ENCODE measurements at places on chromosomes 6 and 20. TPM values are rescaled to one million over a fixed set of nuclear protein-coding genes. Genes with fewer than 3 reads are reported as not detected.

DNA sequence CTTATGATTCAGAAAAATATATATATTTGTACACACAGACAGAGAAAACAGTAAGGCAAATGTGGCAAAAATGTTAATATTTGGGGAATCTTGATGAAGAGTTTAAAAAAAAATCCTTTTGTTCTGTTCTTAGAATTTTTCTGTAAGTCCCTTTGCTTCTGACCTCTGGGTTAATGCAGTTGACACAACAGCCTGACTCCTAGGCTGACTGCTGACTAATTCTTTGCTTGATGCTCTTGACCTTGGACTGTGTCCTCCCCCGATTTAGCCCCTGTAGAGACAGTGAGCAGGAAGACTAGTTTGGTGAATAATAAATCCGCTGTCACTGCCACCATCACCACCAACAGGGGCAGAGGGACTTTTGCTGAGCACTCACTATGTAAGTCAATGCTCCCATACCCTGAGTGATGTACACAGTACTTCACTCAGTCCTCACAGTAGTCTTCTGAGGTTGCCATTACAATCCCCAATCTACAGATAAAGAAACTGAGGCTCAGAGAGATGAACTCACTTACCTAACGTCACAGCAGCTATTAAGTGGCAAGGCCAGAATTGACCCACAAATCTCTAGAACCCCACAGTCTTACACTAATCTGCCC lies 71.7 kb downstream of the SNX5 start:
- peak; percentile 58 for DNase-seq

Gene SLC2A10
- total RNA-seq, result 47.4 TPM

- peak; percentile 61 for DNase-seq
Measured at GRCh38 chr6:131931063-131931750, 20.0 kb downstream of the CCN2 start.

Gene PLCB1
- 13.4 TPM for total RNA-seq

GRCh38 chr6:52195886-52196285 lies 9.7 kb downstream of the IL17A start:
- no peak for DNase-seq

- peak; percentile 78 for DNase-seq
Measured at GRCh38 chr6:30006170-30007131, 54.6 kb upstream of the POLR1H start.

DNA sequence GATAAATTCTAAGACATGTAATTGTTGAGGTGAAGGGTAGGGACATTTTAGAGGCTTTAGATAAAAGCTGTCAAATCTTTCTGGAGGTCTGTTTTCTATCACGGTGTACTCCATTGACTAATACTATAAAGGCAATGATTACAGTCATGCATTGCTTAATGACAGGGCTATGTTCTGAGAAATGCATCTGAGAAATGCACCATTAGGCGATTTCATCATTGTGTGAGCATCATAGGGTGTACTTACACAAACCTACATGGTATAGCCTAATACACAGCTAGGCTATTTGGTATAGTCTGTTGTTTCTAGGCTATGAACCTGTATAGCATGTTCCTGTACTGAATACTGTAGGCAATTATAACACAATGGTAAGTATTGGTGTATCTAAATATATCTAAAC lies 71.3 kb upstream of the FYN start:
- no peak for DNase-seq

- peak; percentile 69 for DNase-seq
Measured at GRCh38 chr6:3147914-3148757, 9.2 kb downstream of the TUBB2A start.

- no peak for DNase-seq
Measured at GRCh38 chr6:117706504-117706903, 31.2 kb downstream of the NUS1 start.

- no peak for DNase-seq
Measured at GRCh38 chr20:19885594-19885938, 127.5 kb downstream of the RIN2 start.

Gene NQO2
- total RNA-seq, result 19.7 TPM

Gene RAB32
- total RNA-seq, result 115 TPM
